ENCODE measurements at places on chromosomes 3 and 15. TPM values are rescaled to one million over a fixed set of nuclear protein-coding genes. Genes with fewer than 3 reads are reported as not detected.

DNA sequence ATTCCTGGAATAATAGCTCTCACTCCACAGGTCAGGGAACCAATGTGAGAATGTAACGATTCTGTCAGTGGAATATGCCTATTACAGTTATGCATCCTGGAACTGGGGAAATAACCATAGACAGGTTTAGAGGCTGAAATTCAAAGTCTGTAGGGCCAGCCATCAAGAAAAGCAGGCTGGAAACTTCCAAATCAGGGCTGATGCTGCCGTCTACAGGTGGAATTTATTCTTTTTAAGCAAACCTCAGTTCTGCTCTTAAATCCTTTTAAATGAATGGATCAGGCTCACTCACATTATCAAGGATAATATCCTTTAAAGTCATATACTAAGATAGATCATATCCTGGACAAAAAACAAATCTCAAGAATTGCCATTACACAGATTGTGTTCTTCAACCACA lies 699.8 kb downstream of the NR2F2 start:
- no peaks in the 10 kb centered on the region for H3K4me1 ChIP-seq
- no peaks in the 10 kb centered on the region for H3K27me3 ChIP-seq
- H3K27ac ChIP-seq = no peak overlapping the region
- H3K36me3 ChIP-seq = no peaks in the 10 kb centered on the region
- DNase-seq = no peak

- H3K27me3 ChIP-seq = no peaks in the 10 kb centered on the region
- no peak for DNase-seq
- H3K4me3 ChIP-seq = no peak overlapping the region
- peaks cover 6% of the 10 kb centered on the region for H3K36me3 ChIP-seq
Measured at GRCh38 chr3:47980795-47981194, 35.4 kb downstream of the MAP4 start.

Gene LIPC
- total RNA-seq = 1.5 TPM

- H3K4me3 ChIP-seq = no peak overlapping the region
- H3K27ac ChIP-seq = no peak overlapping the region
- no peak for DNase-seq
- peaks cover 17% of the 10 kb centered on the region for H3K27me3 ChIP-seq
- no peaks in the 10 kb centered on the region for H3K4me1 ChIP-seq
Measured at GRCh38 chr3:32872487-32873382, 54.9 kb downstream of the TRIM71 start.

GRCh38 chr3:14001136-14001535 lies 121.3 kb upstream of the WNT7A start:
- peaks cover 18% of the 10 kb centered on the region for H3K27me3 ChIP-seq
- H3K4me3 ChIP-seq = no peak overlapping the region
- H3K4me1 ChIP-seq = no peaks in the 10 kb centered on the region
- no peak for DNase-seq
- no peak overlapping the region for H3K27ac ChIP-seq

Gene MUC13
- total RNA-seq = 0.08 TPM

GRCh38 chr3:13420045-13420830 lies at the start of gene NUP210:
Gene NUP210 (minus strand): TSS chr3:13420322. CDS start chr3:13420226, 96 bp downstream.
- peak within 1 kb of the TSS; percentile 68 for H3K4me3 ChIP-seq
- H3K4me1 ChIP-seq = peaks cover 8% of the 10 kb centered on the region
- peaks cover 49% of the 10 kb centered on the region for H3K27me3 ChIP-seq
- peak within 1 kb of the TSS; percentile 23 for H3K27ac ChIP-seq

- H3K4me1 ChIP-seq = peaks cover 81% of the 10 kb centered on the region
- DNase-seq = peak; percentile 42
- peak overlapping the region; percentile 70 for H3K27ac ChIP-seq
- no peaks in the 10 kb centered on the region for H3K27me3 ChIP-seq
- H3K36me3 ChIP-seq = no peaks in the 10 kb centered on the region
- peak overlapping the region; percentile 10 for H3K4me3 ChIP-seq
Measured at GRCh38 chr15:98776607-98777281, 128.4 kb downstream of the IGF1R start.

Gene PRKAR2A
- 52.2 TPM for total RNA-seq

Gene SPATA12
- not detected for total RNA-seq

GRCh38 chr3:174223042-174223441 lies 636.1 kb upstream of the NAALADL2 start:
- peaks cover 16% of the 10 kb centered on the region for H3K4me1 ChIP-seq
- no peaks in the 10 kb centered on the region for H3K27me3 ChIP-seq
- no peak for DNase-seq
- no peaks in the 10 kb centered on the region for H3K36me3 ChIP-seq

DNA sequence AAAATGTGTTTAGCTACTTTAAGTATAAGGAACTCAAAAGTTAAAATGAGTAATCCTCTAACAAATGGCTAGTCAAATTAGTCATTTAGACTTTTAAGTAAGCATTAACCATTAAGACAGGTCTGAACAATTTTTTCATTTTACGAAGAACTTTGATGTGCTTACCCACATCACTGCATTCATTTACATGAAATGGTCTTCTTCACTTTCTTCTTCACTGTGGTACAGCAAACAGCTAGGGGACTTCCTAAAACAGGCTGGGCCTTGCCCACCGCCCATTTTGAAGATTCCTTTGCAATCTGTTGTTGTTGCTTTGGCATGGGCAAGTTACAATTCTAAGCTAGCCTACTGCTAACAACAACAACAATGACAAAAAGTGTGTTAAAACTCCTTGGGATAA lies 67.4 kb downstream of the CBLB start:
- H3K4me3 ChIP-seq = no peak overlapping the region
- H3K27ac ChIP-seq = peak overlapping the region; percentile 51
- DNase-seq = no peak
- H3K4me1 ChIP-seq = peaks cover 78% of the 10 kb centered on the region

DNA sequence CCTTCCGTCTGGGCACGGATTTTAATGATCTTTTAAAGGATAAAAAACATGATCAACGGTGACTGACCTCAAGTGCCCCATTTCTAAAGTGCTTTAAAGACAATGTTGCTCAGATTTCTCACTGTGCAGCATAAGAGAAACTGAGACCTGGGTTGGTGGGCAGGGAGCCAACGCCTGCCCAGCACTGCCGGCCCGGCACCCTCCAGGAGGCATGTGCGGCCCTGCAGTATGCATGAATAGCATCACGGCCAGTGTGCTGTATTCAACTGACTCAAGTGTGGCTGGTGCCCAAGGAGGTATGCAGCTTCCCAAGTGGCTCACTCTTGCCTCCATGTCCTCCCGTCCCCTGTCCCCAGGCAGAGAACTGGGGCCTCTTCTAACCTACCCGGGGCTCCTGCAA lies 30.3 kb downstream of the SEC61A1 start:
- no peak for DNase-seq
- no peak overlapping the region for H3K4me3 ChIP-seq
- no peaks in the 10 kb centered on the region for H3K27me3 ChIP-seq
- H3K36me3 ChIP-seq = peaks cover 20% of the 10 kb centered on the region
- peaks cover 78% of the 10 kb centered on the region for H3K4me1 ChIP-seq

DNA sequence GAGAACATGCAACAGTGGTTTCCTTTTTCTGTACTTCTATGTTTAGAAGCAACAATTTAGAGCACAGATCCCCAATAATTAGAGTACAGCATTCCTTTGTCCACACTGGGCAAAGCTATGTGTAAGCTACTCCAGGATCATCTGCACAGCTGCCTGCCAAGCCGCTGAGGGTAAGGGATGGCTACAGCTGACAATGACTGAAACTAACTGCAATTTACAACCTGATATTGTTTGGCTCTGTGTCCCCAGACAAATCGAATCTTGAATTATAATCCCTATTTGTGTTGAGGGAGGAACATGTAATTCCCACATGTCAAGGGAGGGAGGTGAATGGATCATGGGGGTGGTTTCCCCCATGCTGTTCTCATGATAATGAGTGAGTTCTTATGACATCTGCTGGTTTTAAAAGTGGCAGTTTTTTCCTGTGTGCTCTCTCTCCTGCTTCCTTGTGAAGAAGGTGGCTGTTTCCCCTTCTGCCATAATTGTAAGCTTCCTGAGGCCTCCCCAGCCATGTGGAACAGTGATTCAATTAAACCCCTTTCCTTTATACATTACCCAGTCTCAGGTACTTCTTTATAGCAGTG lies 54.8 kb upstream of the TNFSF10 start:
- peaks cover 32% of the 10 kb centered on the region for H3K4me1 ChIP-seq
- DNase-seq = no peak

Gene KLHL6
- 0.69 TPM for total RNA-seq

DNA sequence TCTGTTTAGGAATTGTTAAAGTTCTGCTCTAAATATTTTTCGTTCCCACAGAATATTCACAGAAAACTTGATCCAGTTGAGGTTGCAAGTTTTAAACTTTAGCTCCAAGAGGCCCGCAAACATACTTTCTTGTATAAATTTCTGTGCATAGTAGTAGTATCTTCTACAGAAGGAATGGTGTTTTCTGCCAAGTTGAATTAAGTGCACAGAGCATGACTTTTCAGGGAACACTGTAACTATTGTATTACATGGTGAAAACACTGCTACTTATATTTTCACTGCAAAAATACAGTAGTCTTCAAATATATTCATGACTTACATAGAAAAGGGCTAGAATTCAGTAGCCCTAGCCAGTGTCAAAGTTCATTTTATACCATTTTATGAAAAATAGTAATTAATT lies 67.0 kb downstream of the SUCNR1 start:
- no peak overlapping the region for H3K4me3 ChIP-seq
- no peak for DNase-seq
- H3K27me3 ChIP-seq = no peaks in the 10 kb centered on the region
- no peaks in the 10 kb centered on the region for H3K4me1 ChIP-seq
- no peak overlapping the region for H3K27ac ChIP-seq

Gene CAMK1
- total RNA-seq = 12.3 TPM

Gene P2RY12
- 0.74 TPM for total RNA-seq

GRCh38 chr3:11078826-11079515 lies 75.3 kb upstream of the HRH1 start:
- DNase-seq = no peak
- no peaks in the 10 kb centered on the region for H3K4me1 ChIP-seq
- H3K27me3 ChIP-seq = peaks cover 45% of the 10 kb centered on the region
- H3K27ac ChIP-seq = no peak overlapping the region
- H3K36me3 ChIP-seq = no peaks in the 10 kb centered on the region

Gene CXCR6
- total RNA-seq = 0.33 TPM

DNA sequence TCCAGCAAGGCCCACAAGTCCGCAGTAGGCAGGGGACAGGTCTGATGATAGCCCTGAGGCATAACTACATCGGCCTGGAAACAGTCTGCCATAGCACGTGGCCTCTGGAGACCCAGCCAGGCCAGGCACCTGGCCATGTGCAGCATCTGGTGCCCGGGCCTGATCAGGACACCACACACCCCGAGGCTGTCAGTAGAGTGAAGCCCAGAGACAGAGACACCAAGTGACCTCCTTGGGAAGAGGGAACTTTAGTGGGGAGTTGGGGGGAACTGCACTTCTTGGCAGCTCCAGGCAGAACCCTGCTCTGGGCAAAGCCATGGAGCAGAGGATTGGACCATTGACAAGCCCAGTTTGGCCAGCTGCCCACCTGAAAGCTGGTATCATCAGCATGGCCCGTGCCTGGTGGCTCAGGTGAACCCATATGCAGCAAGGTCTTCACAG lies 1.2 kb downstream of the SHISA5 start:
- peak; percentile 54 for DNase-seq
- H3K36me3 ChIP-seq = peaks cover 13% of the 10 kb centered on the region
- peaks cover 39% of the 10 kb centered on the region for H3K4me1 ChIP-seq
- H3K4me3 ChIP-seq = peak overlapping the region; percentile 79
- peak overlapping the region; percentile 96 for H3K27ac ChIP-seq

Data from left ventricle myocardium inferior (tissue), 1 donor.